ENCODE measurements at places on chromosomes 13 and 19. TPM values are rescaled to one million over a fixed set of nuclear protein-coding genes. Genes with fewer than 3 reads are reported as not detected.

The ZNF773 gene
- polyA plus RNA-seq = 6.8 TPM

- no peak for DNase-seq
These were observed 426 bp downstream of the KLC3 start for GRCh38 chr19:45340899-45341453.

The CPAMD8 gene
- 4.2 TPM for polyA plus RNA-seq

DNA sequence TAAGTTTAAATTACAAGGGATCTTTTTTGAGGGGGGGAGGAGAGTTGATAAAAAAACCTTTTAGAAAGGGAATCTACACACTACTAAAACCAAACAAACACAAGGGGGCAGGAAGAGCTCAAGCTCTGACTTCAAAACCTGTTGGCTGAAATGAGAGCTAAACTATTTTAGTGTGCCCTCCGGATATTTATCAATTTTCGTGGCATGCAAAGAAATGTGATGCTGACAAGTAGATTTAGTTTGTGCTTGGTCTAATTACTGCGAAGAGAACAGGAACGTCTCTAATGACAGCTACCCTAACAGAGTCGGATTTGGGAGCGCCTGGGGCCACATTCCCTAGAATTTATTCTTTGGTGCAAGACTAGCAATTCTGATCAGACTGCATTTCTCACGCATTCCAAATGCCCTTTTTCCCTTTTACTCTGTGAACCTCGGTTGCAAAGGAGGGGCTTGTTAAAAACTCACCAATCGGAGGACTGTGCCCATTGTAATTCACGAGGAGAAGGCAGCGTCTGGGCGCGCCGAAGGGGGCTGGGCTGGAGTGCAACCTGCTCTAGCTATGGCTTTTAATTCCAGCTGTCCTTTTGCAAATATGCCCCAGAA lies 802 bp upstream of the FREM2 start:
- no peak for DNase-seq

The SEMA6B gene
- polyA plus RNA-seq = 66.0 TPM

DNA sequence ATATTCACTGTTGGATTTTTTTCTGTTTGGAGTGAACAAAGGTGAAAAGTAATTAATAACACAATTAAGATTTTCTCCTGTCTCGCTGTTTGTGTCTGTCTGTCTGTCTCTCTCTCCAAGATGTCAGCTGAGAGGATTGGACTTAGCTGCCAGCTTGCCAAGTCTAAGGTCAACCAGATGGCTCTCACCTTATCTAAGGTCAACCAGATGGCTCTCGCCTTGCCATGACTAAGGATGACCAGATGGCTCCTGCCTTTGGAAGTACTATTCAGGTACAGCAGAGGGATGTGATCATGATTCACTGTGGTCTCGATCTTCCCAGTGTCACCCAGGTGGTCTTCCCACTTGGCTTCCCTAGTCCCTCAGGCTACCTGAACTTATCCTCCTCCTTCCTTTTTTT lies 1436.4 kb downstream of the UQCRFS1 start:
- DNase-seq = no peak

- DNase-seq = no peak
These were observed 10.4 kb upstream of the KLK14 start for GRCh38 chr19:51093101-51093500.

DNA sequence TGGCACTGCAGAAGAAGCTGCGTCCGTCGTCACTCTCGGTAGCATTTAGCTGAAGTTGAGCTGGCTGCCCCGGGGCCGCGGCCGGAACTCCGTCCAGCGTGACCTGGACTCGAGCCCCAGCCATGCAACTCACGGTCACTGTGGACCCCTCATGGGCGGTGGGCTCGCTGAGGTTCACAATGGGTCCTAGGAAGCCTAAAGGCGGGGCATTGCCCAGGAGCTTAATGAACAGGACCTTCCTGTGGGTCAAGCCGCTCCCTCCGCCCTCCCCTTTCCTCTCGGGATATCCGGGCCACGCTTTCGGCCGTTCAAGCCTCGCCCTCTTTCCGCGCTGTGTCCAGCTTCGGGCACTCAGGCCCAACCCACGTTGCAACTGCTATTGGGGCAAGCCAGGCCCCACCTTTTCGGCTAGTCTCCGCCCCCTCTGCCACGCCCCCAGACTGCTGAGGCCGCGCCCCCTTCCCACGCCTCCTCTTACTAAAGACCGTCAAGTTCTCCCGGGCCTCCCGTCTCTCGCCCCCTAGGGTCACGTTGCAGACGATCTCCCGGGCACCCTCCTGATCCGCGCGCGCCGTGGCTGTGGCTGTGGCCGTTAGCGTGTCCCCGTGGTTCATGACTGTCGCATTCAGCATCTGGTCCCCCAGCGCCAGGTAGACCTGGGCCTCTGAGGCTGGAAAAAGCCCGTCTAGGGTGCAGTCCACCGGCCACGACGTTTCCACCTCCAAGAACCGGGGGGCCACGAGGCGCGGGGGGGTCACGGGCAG lies 1.4 kb upstream of the RAVER1 start:
- peak; percentile 87 for DNase-seq

GRCh38 chr13:39036212-39036611 lies 1.7 kb downstream of the PROSER1 start:
- no peak for DNase-seq

The CYP2B6 gene
- not detected for polyA plus RNA-seq

- DNase-seq = no peak
These were observed 3.3 kb upstream of the CEACAM20 start for GRCh38 chr19:44532819-44533218.

- DNase-seq = no peak
These were observed 2.7 kb downstream of the SLC27A1 start for GRCh38 chr19:17473041-17473440.

GRCh38 chr13:50224534-50224933 lies 209.3 kb downstream of the KCNRG start:
- no peak for DNase-seq

The ZNF576 gene
- polyA plus RNA-seq = 9.9 TPM

The LPAR2 gene
- 4.4 TPM for polyA plus RNA-seq

DNA sequence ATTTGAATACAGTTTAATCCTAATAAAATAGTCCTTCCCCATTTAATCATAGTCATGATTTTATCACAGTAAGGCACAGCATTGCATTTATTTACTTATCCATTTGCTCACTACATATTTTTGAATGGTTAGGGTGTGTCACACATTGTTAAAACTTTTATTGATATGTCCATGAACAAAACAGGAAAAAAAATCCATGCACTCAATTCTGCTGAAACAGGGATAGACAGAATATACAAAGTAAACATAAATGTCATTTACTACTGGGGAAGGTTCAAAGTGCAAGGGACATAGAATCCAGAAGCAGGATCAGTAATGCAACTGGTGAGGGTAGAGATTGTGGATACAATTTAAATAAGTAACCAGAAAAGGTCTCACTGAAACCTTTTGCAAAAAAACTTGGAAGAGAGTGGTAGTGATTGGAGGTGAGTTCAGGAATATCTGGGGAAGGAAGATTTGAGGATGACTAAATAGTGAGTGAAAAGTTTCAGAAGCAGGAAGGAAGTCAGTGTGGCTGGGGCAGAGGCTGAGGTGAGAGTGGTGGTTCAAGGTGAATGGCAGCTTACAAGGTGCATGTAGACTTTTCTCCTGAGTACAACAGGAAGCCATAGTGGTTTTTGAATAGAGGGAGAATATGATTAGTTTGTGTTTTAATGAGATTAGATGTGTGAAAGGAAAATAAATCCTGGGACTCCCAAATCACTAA lies 387.2 kb upstream of the ATXN8OS start:
- DNase-seq = no peak

- no peak for DNase-seq
These were observed 120.6 kb downstream of the COL4A1 start for GRCh38 chr13:110186231-110186855.

The TYROBP gene
- polyA plus RNA-seq = 25.8 TPM

DNA sequence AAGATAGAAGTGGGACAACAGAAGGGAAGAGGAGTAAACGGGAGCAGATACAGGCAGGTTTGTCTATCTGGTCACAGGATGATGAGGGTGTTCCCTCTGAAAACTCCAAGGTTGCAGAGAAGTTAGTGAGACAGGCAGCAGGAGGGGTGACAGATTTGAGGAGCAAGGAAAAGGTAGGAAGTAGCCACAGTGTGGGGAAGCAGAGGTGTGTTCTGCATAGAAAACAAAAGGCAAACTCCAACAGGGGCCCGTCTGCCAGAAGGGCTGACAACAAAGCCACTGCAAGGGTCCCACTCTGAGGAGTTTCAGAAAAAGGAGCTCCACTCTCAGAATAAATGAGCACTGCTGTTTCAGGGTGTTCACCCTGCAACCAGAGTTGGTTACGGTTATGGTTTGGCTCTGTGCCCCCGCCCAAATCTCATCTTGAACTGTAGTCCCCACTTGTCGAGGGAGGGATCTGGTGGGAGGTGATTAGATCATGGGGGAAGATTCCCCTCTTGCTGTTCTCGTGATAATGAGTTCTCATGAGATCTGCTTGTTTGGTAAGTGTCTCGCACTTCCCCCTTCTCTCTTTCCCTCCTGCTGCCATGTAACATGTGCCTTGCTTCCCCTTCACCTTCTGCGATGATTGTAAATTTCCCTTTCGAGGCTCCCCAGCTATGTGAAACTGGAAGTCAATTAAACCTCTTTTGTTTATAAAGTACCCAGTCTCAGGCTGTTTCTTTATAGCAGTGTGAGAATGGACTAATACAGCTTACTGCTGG lies 32.1 kb downstream of the SMAD9 start:
- DNase-seq = no peak

- DNase-seq = no peak
These were observed 288.7 kb downstream of the EFNB2 start for GRCh38 chr13:106246666-106247188.

DNA sequence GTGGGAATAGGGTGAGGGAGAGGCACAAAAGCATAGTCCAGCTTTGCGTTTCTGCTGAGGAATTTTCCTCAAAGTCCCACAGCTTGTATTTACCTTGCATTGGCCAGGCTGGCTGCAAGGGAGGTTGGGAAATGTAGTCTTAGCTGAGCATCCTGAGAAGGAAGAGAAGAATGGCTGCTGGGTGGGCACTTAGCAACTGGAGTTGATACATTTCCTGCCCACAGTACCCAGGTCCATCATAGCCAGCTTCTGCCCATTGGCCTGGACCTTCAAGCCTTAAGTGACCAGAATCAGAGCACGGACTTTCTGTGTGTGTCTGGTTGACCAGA lies 112.4 kb downstream of the SIPA1L3 start:
- DNase-seq = no peak

GRCh38 chr13:27406178-27406939 lies 18.1 kb upstream of the GTF3A start:
- no peak for DNase-seq

The S1PR4 gene
- 0.34 TPM for polyA plus RNA-seq

DNA sequence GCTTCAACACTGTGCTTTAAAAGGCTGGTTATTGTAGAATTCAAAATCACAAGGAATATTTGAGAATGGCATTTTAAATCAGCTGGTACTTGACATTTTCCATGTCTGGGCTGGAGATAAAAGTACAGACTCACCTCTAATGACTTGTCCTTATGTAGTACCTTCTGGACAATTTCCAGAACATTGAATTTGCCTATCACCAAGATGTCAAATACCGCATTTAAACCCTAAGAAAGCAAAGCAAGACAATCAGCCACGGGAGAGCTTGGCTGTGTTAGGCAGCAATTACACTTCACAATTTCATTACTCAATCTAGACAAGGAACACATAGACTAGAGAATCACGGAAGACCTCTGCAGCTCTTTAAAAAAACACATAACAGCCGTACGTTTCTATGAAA lies 36.8 kb downstream of the TMTC4 start:
- no peak for DNase-seq

The KANK3 gene
- 15.8 TPM for polyA plus RNA-seq

GRCh38 chr19:35643255-35644205 lies 2.0 kb downstream of the ETV2 start:
- DNase-seq = peak; percentile 80

DNA sequence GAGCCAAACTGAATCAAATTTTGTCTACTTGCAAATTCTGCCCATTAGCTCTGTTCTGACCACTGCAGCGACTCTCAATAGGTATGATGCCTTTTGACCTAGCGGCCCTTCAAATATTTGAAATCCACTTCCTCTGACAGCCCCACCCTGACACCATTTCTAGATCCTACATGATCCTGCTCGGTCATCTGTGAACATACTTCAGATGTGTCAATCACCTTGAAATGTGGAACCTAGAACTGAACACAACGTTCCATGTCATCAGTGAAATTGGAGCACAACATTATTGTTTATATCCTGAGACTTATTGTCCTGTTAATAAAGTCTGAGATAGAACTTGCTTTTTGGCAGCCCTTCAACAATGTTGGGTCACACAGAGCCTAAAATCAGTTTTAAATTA lies 98.2 kb downstream of the UBL3 start:
- no peak for DNase-seq

The VPS36 gene
- 48.2 TPM for polyA plus RNA-seq

All from hindlimb muscle (tissue), 1 donor.